ENCODE measurements at places on chromosomes 6 and 20.
A peak's percentile ranks its signal among the peaks of the same experiment; 100 is the strongest.

DNA sequence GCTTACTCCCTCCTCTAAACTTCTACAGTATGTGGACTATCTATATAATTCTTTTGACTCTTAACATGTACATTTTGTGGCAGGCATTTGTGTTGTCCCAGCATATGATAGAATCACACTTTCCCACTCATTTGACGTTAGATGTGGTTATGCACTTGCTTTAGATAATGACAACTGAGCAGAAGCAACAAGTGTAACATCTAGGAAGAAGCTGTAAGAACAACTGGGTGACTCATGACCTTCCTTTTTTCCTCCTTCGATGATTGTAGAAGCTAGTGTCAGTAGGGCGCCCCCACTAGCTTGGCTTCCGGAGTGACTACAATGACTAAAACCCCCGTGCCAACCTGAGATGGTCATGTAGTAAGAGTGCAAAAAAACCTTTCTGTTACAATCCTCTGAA, 74.6 kb upstream of the CEP85L start:
- DNase-seq = peak; percentile 32

GRCh38 chr20:52748990-52749389, 223.2 kb upstream of the TSHZ2 start:
- DNase-seq = no peak

DNA sequence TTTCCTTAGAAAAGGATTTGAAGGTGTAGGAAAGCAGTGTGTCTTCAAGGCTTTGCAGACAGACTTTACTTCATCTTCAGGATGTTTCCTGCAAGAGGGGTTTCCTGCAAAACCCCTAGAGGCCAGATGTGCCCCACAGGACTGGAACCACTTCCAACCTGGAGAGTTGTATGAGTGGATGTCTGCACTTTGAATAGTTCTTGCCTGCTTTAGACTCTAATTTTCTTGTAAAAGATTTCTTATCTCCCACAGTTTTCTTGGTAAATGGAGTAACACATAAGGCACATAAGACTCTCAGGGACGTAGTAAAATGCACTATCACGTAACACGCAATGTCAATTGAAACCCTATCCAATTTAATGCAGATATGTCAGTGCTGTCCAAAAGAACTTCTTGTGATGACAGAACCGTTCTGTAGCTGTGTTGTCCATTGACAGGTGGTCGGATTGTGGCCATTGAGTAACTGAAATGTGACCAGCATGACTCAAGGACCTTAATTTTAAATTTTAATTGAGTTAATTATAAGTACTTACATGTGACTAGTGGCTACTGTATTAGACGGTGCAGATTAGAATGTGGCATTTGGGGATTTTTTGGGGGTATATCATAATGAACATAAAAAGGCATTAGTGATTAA, 118.7 kb downstream of the JARID2 start:
- no peak for DNase-seq

- DNase-seq = no peak
These were observed 615.5 kb downstream of the EYS start for GRCh38 chr6:65091561-65091960.

GRCh38 chr20:22305381-22305780, 279.0 kb downstream of the FOXA2 start:
- DNase-seq = no peak

GRCh38 chr6:1708820-1709219, 99.1 kb downstream of the FOXC1 start:
- DNase-seq = no peak

DNA sequence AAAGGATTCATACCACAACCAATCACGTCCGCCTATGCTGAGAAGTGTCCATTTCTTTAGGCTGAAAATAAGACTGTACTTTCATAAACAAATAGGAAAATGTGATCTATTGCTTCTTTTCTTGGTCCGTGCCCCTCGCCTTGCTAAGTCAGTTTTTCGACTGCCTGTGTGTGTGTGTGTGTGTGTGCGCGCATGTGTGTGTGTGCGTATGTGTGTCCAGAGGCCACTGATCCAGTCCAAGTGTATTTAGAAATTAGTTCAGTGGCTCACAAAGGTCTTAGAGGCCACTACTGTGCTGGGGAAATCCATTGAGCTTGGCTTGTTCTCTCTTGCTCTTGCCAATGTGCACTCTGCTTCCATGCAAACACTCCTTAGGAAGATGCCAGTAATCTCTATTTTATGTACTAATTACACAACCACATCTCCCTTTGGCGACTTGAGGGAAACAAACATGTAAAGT, 50.5 kb downstream of the SLC22A23 start:
- DNase-seq = no peak

DNA sequence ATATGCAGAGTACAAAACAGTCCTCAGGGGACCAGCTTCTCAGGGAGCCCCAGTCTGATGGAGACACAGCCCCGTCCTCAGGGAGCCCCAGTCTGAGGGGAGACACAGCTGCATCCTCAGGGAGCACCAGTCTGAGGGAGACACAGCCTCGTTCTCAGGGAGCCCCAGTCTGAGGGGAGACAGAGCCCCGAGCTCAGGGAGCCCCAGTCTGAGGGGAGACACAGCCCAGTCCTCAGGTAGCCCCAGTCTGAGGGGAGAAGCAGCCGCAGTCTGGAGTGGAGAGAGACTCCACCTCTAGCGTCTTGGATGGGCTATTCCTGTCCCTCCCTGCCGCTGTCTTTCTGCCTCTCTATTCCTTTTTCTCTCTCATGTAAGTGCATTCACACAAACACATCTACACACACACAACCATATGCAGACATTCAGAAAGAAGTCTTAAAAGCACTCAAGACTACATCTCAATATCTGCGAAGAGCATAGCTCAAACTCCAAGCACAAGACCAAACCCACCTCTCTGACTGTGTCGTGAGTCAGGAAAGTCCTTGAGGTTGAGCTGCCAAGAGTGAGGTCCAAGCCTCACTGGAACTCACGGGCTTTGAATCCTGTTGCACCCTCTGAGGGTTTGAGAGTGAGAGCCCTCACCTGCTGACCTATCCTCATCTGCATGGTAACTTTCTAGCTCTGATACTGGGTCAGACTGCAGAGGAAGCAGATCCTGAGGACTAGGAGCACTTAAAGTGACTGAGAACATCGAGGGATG, 53.1 kb upstream of the SAYSD1 start:
- no peak for DNase-seq

- DNase-seq = no peak
These were observed 1.4 kb downstream of the DCDC2 start for GRCh38 chr6:24356310-24356973.

DNA sequence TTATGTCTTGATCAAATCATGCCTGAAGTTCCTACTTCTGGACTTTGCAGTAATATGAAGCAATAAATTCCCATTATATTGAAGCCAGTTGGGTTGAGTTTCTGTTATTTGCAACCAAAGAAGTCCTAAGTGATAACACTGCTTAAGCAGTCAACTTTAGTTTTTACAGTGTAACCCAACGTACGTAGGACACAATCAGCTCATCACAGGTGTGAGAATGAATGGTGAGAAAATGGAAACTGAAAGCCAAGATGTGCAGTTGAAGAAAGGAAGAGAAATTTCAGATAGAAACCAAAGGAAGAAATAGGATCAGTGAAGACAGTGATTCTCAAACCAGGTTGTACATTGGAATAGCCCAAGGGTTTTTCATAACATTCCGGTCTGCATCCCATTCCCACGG, 211.4 kb upstream of the ZFP64 start:
- no peak for DNase-seq

DNA sequence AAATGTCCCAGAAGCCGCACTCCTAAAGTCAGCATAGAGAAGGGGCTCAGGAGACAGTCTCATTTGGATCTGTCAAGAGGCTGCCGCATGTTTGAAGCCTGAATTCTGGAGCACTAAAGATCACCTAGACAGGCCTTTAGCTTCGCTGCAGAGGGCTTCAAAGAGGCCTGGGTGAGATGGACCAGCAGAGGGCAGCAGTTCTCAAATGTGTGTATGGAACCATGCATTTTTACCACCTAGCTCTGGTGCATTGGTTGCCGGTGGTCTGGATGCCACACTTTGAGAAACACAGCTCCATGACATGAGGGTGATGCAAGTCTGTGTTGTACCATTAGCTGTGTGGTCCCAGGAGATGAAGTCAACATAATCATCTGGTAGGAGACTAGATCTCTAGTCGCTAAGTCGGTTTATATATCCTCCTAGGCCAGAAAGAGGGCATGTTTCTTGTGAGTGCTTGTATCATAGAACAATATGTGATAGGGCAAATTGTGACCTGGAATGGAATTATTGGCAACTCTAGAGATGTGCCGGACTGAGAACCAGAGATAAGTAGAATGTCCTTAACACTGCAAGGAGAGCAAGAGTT, 64.8 kb downstream of the KIAA0319 start:
- DNase-seq = peak; percentile 63

DNA sequence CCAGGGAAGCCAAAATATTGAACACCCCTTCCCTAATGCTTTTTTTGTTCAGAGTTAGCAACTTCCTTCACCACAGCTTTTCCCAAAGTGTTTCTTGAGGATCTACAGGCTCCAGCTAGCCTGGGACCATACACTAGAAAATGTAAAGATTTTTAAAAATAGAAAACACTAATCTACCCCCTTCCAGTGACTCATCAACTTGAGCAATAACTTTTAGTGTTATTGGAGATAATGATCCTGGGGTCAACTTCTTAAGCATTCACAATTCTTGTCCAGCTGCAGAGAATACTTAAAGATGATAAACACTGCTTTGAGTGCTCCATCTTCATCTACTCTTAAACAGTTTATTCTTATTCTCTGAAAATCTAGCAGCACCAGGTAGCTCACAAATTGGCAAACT, 131.6 kb downstream of the COL9A1 start:
- DNase-seq = no peak

All from stimulated activated CD8-positive, alpha-beta memory T cell treated with anti-CD3 and anti-CD28 coated beads, Interleukin-4, amount 100 ng/mL, for 1 hour (primary cell).